Transverse colon (tissue), 4 donors: ENCODE measurements at places on chromosomes 3 and 15. TPM values are rescaled to one million over a fixed set of nuclear protein-coding genes. Genes with fewer than 3 reads are reported as not detected.

- DNase-seq, result no peak
Observed at GRCh38 chr15:29698030-29698701, 124.1 kb downstream of the TJP1 start.

DNA sequence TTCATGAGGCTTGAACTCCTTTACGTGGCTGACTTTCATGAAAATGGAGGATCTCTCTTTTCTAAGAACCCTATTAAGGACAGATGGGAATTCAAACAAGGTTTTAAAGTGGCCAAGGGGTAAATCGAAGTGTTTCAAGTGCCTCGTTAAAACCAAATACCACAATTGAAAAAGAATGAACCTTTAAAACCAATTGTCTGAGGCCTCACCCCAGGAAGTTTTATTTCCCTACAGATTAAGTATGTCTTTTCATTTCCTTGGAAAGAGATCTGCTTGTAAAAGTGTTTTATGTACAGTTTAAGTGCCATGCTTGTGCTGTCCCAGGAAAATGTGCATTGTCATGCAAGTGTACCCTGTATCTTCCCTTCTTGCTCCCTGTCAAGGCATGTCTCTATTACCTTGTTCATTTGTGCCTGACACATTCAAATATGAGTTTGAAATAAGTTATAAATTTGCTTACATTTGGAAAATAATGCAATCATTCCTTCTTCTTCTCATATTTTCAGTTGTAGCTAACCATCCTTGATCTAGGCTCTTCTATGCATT is 138.7 kb downstream of the ZPLD1 start:
- no peak for DNase-seq

GRCh38 chr3:43028678-43029490 is 49.8 kb downstream of the GASK1A start:
- DNase-seq, result no peak

DNA sequence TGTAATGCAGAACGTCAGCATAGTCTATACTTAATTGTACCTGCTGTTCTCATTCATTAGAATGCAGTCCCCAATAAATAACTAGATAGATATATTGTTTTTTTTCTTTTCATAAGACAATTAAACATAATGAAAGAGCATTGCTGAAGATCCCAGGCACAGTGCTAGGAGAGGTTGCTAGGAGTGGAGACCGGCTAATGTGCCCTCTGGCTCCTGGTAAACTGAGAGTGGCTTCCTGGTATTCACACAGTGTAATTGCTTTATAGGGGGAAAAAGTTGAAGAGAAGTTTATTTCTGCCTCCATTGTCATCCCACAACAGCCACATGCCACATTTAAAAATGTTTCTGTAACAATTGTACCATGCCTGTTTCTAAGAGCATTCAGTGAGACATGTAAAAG is 135.6 kb downstream of the MAP2K5 start:
- no peak for DNase-seq

- DNase-seq, result no peak
Observed at GRCh38 chr3:24944805-24945520, 450.3 kb upstream of the THRB start.

GASK1A gene
- total RNA-seq, result 5.9 TPM

SLC6A1 gene
- 0.55 TPM for total RNA-seq

TMEM115 gene
- 84.9 TPM for total RNA-seq

CRYGS gene
- 4.4 TPM for total RNA-seq

CLDN16 gene
- total RNA-seq, result not detected

GRCh38 chr15:56040081-56041035 is 46.9 kb upstream of the NEDD4 start:
- peak; percentile 48 for DNase-seq

DNA sequence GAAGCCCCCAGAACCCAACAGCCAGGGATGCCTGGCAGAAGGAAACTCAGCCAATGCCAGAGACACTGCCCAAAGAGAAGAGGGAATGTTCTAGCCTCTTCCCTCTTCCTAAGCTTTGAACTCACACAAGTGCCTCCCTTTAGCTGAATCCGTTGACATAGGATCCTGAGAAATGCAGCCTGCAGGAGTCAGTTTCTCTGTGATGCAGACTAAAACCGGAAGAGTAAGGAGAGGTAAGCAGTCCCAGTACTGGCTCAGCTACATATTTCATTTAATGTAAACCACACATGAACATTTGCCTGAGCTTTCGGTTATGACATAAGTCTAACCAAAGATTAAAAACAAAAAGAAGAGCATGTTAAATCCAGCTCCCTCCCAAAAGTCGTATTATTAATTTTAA is 768.7 kb downstream of the TBL1XR1 start:
- DNase-seq, result no peak

- DNase-seq, result no peak
Observed at GRCh38 chr15:83115410-83115809, 8.0 kb downstream of the TM6SF1 start.

- DNase-seq, result no peak
Observed at GRCh38 chr3:58839187-58839586, 172.6 kb upstream of the FAM3D start.

- no peak for DNase-seq
Observed at GRCh38 chr3:136932978-136933772, 24.6 kb upstream of the IL20RB start.

- no peak for DNase-seq
Observed at GRCh38 chr3:96331341-96331740, 483.1 kb upstream of the EPHA6 start.

SEMA3G gene
- 3.0 TPM for total RNA-seq

DNA sequence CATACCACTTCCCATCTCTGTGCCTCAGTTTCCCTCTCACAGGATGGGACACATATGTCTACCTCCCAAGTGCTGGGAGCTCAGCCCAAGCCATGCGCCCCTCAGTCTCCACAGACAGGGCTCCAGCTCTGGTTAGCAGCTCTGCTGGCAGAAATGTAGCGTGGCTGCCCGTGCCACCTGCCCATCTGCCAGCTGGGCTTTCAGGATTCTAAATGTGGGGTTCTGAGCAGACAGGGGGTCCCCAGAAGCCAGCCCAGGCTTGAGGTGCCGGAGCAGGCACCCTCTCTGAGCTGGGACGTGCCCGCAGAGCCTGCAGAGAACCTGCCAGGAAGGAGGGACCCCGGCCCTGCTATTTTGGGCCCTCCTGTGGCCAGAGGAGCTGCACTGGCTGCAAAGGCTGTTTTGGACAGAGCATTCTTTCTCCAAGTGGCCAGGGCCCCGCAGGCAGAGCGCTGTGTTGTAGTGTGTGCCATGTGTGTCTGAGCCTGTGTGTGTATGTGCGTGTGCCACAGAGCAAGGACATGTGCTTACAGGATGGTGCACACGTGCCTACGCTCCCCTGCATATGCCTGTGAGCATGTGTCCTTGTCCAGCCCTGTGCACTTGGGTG is 31.7 kb downstream of the PSTPIP1 start:
- DNase-seq, result peak; percentile 3

GXYLT2 gene
- 1.5 TPM for total RNA-seq

RPUSD2 gene
- 8.1 TPM for total RNA-seq

CCR3 gene
- total RNA-seq, result not detected

DNA sequence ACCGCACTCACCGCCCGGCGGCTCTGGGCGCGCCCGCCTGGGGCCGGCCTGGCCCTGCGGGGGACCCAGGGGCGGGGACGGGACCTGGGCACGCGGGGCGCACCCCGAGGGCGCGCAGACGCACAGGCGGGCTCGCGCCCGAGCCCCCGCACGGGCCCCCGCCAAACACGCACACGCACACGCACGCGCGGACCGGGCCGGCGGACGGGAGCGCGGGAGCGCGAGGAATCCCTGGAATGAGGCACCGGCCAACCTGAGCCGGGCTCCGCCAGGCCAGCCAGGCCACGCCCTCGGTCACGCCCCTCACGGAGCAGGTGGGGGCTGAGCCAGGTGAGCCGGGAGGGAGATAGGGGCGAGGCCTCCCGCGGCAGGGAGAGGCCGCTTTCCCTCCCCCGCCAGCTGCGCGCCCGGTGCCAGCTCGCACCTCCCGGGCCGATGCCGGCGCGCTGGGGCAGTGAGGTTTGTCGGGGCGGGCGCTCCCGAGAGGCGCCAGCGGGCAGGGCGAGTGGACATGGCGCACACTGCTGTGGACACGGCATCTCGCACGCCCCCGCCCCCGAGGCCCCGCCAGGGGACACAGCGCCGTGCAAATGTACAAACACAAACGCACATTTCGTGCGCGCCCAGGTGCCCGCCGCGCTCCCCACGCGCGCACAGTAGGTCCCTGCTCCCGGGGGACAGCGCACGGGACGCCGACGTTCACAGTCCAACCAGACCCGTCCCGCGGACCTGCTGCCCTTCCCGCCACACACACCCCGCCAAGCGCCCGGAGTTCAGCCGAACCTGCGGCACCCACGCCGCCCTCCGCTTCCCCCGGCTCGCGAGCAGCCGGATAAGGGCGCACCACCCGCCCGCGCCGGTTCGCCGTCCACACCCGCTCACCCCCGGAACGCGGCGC is 75.9 kb upstream of the VGLL4 start:
- peak; percentile 96 for DNase-seq

DNA sequence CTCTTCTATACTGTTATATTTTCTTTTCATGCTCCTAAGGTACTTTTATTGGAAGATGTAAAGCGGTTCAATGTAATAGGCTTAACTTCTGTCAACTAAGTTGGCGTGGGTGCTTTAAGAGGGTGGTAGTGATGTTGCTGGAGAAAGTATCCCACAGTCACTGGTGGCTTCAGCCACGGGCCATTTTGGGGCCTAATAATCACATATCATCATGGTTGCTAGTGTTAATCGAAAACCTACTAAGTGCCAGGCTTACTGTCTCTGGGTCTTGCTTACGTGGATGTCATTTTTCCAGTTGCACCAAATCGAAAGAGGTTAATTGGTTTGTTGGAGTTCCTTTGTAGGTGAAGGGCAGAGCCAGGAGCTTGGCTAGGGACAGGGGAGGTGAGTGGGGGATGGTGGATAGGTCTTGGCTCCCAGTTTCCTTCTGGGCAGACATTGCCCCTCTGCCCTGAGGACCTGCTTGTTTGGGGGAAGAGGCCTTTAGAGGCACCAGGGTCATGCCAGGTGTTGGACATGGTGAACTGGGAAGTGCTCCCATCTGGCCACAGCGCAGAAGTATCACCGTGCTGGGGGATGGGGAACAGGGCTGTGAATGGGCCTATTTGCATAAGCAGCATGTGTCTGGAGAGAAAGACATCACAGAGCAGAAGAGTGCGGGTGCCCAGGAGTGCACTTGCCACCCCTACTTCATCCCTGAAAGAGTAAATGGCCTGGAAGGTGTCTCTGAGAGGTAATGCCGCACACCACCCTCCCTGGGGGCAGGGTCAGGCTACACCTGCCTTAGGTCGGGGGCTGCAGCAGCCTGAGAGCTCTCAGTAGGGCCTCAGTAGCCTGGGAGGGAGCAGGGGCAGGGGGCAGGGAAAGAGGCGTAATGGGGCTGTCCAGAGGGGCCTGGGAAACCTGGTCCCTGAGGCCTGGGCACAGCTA is 62.4 kb upstream of the POLG start:
- DNase-seq, result no peak

GRCh38 chr15:58064082-58064979 is 1.2 kb downstream of the ALDH1A2 start:
- DNase-seq, result no peak

FYTTD1 gene
- total RNA-seq, result 94.6 TPM

- no peak for DNase-seq
Observed at GRCh38 chr15:88152672-88153071, 103.9 kb downstream of the NTRK3 start.

DNA sequence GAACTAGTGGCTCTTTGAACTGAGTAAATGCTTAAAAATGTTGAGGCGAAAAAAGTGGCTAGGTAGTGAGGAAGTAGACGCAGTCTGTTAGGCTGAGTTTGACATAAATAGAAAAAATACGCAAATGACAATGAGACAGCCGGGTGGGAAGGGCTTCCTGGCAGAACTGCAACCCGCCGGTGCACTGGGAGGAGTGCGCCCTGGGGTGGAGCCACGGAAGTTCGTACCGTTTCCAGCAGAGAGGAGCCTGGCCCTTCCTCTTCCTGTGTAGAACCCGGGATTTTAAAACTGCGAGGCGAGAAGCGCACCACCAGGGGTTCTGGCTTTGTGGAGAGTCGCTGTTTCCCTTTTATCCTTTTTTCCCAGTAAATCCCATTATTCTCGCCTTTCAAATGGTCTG is 602.6 kb downstream of the PYDC2 start:
- DNase-seq, result peak; percentile 59

LMAN1L gene
- not detected for total RNA-seq

GRCh38 chr3:72679540-72680198 is 168.6 kb downstream of the SHQ1 start:
- no peak for DNase-seq

GRCh38 chr15:73176598-73176997 is 124.3 kb downstream of the NEO1 start:
- DNase-seq, result no peak

- no peak for DNase-seq
Observed at GRCh38 chr3:195062866-195063540, 208.0 kb downstream of the XXYLT1 start.

DNA sequence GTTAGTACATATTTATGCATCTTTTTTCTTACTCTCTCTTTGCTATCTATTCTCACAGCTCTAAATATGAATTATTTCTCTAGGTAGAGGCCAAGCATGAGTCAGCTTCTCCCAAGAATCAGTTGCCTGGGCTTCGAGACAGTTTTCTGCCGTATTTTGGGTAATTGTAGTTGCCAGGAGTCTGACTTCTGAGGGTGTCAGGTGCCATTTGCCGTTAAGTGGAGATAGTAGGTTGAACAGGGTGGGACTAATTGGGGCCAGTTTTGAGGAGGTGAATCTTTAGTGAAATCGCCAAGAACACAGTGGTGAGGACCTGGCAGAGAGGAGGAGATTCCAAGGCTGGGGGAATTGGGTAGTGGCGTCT is 7.8 kb upstream of the NRROS start:
- DNase-seq, result no peak

IP6K2 gene
- 255 TPM for total RNA-seq

CNTN4 gene
- 17.9 TPM for total RNA-seq

AADACL2 gene
- not detected for total RNA-seq

GRCh38 chr3:87674397-87675161 is 384.2 kb downstream of the CGGBP1 start:
- DNase-seq, result no peak

- peak; percentile 62 for DNase-seq
Observed at GRCh38 chr3:184757022-184757651, 45.3 kb upstream of the MAGEF1 start.

GRCh38 chr15:25933456-25934158 is 70.5 kb upstream of the ATP10A start:
- peak; percentile 50 for DNase-seq

DNA sequence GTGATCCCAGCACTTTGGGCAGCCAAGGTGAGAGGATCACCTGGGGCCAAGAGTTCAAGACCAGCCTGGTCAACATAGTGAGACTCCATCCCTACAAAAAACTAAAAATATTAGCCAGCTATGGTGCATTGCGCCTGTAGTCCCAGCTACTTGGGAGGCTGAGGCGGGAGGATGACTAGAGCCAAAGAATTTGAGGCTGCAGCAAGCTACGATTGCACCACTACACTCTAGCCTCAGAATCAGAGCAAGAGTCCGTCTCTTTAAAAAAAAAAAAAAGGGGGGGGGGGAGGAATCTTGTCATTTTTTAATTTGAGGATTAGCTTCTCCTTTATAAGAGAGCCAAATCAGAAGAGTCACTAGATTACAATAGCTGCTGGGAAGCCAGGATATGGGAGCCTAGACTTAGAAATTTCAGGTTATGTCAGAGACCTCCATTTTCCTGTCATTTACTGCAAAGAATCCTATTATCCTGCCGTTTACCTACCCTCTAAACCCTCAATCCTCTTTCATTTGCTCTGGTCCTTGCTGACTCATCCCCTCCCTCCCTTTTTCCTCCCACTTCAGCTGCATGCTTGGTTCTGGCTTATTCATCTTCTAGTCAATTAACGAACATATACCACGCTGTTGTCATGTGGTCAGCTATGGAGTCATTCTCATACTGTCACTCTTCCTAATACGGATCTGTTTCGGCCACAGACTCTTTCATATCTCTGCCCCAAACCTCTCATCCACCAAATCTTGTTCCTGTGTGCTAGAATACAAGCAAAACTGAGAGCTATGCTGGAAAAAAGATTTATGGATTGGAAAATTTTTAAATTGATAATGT is 83.8 kb upstream of the PPIB start:
- DNase-seq, result no peak
